CD4-positive, CD25-positive, alpha-beta regulatory T cell (primary cell): ENCODE measurements at places on chromosomes 2 and 18. TPM values are rescaled to one million over a fixed set of nuclear protein-coding genes. Genes with fewer than 3 reads are reported as not detected.

Gene VSNL1
- not detected for polyA plus RNA-seq

Gene GAL3ST2
- not detected for polyA plus RNA-seq

Gene SCG2
- not detected for polyA plus RNA-seq

Gene MLPH
- polyA plus RNA-seq = not detected

Gene TWSG1
- polyA plus RNA-seq = 2.6 TPM

Gene CLHC1
- polyA plus RNA-seq = 2.1 TPM

Gene LYG2
- not detected for polyA plus RNA-seq

Gene TTN
- polyA plus RNA-seq = 2.8 TPM

Gene WNT10A
- 6.3 TPM for polyA plus RNA-seq
